Cortex of kidney (tissue), 1 donor: ENCODE measurements at places on chromosomes 6 and 20.

- DNase-seq, result no peak
Measured at GRCh38 chr20:38157635-38158495, 7.2 kb downstream of the TGM2 start.

DNA sequence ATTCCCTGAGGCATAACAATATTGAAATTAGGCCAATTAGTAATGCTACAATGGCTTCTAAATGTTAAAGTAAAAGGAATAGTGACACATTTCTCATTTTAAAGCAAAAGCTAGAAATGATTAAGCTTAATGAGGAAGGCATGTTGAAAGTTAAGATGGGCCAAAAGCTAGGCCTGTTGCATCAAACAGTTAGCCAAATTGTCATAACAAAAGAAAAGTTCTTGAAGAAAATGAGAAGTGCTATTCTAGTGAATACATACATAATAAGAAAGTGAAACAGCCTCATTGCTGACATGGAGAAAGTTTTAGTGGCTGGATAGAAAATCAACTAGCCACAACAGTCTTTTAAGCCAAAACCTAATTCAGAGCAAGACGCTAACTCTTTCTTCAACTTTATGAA, 12.9 kb downstream of the OR2A4 start:
- DNase-seq, result no peak

DNA sequence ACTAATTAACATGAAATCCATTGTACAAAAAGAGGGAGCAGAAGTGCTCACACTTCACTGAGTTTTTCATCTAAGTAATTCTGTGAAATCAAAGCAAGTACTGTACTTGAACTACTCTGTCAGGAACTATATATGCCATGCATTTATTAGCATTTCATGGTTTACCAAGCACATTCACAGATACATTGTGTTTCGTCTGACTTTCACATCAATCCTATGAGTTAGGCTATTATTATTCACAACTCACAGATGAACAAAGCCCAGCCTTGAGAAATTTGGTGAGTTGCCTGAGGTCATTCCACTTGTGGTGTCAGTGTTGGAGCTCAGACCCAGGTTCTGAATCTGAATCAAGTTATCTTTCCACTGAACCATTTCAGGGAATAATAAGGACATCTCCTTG, 33.7 kb upstream of the TENT5A start:
- no peak for DNase-seq

GRCh38 chr6:142045380-142046278, 87.1 kb upstream of the GJE1 start:
- DNase-seq, result no peak

DNA sequence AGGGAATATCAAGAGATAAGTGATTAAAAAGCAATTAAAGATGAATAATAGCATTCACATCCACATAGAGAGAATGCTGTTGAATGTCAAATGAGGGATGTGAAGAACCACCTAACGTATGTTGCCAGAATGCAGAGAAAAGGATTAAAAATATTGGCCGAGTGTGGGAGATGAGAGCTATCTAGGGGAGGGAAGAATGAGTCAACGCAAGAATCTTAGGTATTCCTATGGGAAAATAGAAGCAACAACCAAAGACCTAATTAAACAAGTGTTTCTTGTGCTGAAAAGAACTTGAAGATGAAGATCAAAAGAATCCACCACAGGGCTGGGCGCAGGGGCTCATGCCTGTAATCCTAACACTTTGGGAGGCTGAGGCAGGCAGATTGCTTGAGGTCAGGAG, 12.2 kb upstream of the RSPH3 start:
- no peak for DNase-seq

DNA sequence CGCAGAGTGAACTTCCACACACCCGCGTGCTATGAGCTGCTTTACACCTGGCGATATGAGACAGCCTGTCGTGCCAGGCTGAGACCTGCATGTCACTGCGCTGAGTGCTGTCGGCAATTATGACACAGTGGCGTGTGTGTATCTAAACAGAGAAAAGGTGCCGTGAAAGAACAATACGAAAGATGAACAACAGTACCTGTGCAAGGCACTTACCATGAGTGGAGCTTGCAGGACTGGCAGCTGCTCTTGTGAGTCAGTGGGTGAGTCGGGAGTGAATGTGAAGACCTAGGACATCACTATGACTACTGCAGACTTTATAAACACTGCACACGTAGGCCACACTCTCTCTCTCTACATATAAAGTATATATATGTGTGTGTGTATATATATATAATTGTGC, 68.5 kb upstream of the DUSP22 start:
- DNase-seq, result no peak

- no peak for DNase-seq
Measured at GRCh38 chr20:53623454-53624211, 30.0 kb upstream of the ZNF217 start.

DNA sequence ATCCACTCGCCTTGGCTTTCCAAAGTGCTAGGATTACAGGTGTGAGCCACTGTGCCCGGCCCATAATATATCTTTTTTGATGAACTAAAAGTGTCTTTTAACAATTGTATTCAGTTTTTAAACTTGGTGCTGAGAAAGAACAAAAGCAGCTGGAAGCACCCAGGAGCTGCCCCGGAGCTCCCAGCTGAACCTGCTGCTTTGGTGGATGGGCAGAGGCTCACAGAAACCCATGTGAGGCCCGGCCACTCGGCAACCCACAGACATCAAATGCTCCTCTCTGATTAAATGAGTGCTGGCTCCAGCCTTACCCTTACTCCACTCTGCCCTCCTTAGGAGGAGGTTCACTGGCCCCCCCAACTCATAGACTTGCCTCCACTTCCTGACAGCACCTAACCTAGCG, 59.4 kb upstream of the FRMD1 start:
- no peak for DNase-seq

DNA sequence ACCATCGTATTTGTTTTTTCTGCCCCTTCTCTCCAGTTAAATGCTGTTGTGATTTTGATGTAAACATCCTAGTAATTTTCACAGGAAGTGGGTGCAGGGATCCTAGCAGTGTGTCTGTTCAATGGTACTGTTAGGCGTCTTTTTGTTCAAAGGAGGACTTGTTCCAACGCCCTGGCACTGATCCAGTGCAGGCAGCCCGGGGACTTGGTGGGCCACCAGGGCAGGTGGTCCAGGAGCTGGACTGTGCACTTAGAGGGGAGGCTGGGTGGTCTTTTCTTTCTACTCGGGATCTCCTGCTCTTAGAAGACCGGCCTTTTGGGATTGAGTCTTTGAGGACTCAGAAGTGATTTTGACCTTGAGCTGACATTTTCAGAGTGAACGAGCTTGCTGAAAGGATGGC, 41.1 kb upstream of the NKX2-2 start:
- no peak for DNase-seq

DNA sequence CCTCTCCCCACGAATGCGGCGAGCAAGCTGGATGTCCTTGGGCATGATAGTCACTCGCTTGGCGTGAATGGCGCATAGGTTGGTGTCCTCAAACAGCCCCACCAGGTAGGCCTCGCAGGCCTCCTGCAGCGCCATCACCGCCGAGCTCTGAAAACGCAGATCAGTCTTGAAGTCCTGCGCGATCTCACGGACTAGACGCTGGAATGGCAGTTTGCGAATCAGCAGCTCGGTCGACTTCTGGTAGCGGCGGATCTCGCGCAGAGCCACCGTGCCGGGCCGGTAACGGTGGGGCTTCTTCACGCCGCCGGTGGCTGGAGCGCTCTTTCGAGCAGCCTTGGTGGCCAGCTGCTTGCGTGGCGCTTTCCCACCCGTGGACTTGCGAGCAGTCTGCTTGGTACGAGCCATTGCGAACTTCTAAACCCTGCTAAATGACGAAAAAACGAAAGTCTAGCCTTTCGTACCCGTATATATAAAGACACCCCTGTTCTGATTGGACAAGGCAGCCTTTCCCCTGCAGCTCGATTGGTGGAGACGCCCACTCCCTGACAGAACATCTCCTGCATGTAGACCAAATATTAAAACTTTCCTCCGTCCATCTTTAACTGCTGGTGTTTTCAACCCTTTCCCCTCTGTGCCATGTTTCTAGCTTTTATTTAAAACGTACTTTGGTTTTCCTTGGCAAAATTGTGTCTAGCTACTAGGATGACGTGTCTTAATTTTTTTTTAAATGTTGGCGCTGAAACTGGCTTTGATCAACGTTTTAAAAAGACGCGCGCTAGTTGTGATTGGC, 109.8 kb downstream of the HFE start:
- no peak for DNase-seq

DNA sequence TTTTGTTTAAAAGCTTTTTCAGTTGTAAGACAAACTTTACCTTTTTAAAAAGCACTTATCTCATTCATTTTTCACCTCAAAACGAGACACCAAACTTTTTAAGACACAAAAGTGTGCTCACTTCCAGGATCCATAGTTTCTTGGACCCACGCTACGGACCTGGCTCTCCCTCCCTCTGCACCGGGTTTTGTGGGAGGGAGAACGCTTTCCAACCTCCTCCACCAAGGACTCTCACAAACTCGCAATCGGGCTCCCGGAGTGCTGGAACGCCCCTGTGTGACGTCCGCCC, 436 bp downstream of the CAGE1 start:
- DNase-seq, result no peak

DNA sequence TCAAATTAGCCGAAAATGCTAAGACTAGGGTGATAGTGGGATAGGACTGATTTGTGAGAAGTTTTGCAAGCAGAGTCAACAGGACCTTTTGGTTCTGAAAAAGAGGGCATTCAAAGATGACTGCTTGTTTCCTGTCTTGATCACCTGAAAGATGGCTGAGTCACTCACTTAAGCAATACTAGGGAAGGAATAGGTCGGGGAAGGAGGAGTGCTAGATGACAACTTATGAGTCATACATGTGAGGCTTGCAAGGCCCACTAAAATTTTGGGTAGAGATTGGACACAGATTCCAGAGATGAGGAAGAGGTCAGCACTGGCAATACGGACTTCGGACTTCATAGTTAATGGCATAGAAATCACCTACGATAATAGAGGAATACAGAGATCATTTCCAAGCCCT, 89.2 kb downstream of the FAM83B start:
- DNase-seq, result no peak

DNA sequence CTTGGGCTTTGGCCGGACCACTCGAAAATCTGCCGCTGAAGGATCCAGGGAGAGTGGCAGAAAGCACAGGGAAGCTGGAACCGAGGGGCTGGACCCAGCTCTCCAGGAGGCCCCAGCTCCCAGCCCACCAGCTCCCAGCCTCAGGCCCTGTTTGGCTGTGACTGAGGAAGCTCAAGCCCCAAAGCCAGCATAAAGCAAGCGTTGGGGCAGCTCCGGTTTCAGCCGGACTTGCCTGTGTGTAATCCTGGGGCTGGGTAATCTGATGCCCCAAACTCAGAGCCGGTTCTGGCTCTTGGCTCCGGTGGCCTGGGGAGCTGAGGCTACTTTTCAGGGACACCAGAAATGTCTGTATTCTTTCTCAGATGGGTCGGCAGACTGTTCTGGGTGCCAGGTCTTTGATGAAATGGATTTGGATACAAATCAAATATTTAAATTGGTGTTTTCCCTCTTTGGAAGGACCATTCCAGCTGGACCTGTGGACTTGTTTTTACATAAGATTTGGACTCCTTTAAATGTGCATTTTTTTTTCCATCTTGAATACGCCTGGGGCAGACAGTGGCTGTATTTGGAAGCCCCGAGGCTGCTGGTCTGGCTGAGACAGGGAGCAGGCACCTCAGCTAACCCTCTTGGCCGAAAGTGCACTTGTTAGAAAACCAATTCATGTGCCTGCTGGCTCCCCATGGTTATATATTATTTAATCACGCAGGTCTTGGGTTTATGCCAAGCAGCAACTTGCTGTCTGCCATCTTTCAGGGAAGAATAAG, 29.7 kb downstream of the RPP40 start:
- no peak for DNase-seq

DNA sequence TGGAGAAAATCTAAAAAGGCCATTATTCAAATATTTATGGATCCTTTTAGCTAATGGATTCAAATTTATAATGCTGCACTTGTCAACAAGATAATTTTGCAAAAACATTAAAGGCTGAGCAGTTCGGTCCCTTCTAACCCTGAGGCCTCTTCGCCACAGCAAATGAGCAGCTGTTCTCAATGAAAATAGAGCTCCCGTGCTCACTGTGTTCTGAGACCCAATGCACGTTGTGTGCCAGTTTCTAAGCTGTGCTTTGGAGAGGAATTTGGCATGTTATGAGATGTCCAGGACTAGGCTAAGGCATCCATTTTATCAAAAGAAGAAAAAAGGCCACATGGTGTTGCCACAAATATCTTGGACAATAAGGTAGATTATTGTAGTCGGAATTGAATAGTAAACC, 220.1 kb upstream of the TSHZ2 start:
- DNase-seq, result no peak

DNA sequence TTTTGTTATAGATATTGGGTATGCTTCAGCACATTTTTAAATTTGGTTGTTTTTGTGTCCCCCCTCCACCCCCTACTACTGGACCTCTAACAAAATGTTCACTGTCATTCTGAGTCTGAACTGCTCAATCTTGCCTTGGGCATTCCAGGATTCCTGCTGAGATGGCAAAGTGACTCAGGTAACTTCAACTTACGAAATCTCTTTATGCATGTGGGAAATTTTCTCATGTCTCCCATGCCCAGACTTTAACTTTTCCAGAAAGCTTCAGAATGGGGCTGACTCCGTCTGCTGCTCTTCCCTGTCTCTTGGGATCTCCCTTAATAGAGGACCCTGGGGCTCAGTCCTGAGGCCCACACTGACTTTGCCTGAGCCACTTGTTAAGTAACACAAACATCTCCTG, 14.0 kb downstream of the CYP39A1 start:
- DNase-seq, result no peak

GRCh38 chr6:116616737-116617053, 416 bp downstream of the RSPH4A start:
- DNase-seq, result no peak

DNA sequence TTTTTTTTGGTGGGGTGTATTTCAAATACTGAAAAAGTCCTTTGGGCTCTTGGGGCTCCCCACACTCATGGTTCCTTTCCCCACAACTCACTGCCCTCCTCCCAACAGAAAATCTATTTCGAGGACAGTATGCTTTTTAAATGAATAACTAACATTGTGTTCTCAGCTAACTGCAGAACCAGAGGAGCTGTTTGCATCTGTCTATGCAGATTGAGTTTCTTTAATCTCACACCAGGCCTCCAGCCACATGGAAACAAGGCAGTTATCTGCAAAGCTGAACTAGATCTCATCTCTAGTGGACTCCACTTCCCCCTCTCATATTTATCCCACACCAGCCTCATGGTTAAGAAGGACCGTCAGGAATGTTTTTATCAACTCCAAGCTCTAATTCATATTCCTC, 955.1 kb downstream of the KIF16B start:
- DNase-seq, result no peak

GRCh38 chr20:31839782-31840487, 5.5 kb downstream of the FOXS1 start:
- no peak for DNase-seq
